HCT116 (cell line): ENCODE measurements at places on chromosomes 16 and 17. TPM values are rescaled to one million over a fixed set of nuclear protein-coding genes. Genes with fewer than 3 reads are reported as not detected.

The AIPL1 gene
- total RNA-seq: not detected

The GPR142 gene
- not detected for total RNA-seq

The CDH1 gene
- total RNA-seq: 73.2 TPM

The GAST gene
- not detected for total RNA-seq

The TMEM204 gene
- total RNA-seq: 0.22 TPM

The TBC1D3B gene
- 11.3 TPM for total RNA-seq

The OTOA gene
- not detected for total RNA-seq

The PLLP gene
- total RNA-seq: 3.1 TPM

The CES5A gene
- total RNA-seq: not detected
